Cardiac muscle cell (in vitro differentiated cells and primary cell): ENCODE measurements at places on chromosomes 16 and 17. TPM values are rescaled to one million over a fixed set of nuclear protein-coding genes. Genes with fewer than 3 reads are reported as not detected.
A peak's percentile ranks its signal among the peaks of the same experiment; 100 is the strongest.

TBC1D3G gene
- 0.32 and 3.6 TPM in 2 replicates for total RNA-seq

CES1 gene
- not detected in 2 replicates for total RNA-seq

CD300LB gene
- not detected in 2 replicates for total RNA-seq

GRCh38 chr16:48591976-48592375, 18.0 kb downstream of the N4BP1 start:
- H3K36me3 ChIP-seq = peaks cover 3% of the 10 kb centered on the region
- H3K27me3 ChIP-seq = no peaks in the 10 kb centered on the region
- DNase-seq = no peak
- no peak overlapping the region for H3K27ac ChIP-seq
- H3K4me3 ChIP-seq = no peak overlapping the region
- no peaks in the 10 kb centered on the region for H3K4me1 ChIP-seq

ITGAD gene
- not detected in 2 replicates for total RNA-seq

DNA sequence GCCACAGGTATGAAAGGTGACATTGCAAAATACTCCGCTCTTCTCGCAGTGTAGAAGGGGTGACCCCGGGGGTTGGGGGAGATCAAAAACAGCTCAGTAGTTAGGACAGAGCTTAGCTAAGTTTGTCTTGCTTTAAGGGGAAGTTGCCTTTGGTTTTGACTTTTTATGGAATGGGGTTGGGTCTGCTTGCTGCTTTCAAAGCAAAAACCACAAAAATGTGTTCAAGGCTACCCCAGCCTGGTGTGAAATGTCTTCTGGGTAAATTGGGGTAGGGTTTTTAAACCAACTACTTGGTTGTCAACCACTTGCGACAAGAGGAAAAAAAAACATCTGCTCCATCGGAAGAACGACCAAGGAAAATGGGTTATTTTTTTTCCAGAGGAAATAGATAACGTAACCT, 6.2 kb downstream of the FUS start:
- H3K27me3 ChIP-seq = no peaks in the 10 kb centered on the region
- H3K4me1 ChIP-seq = peaks cover 16% of the 10 kb centered on the region
- no peak overlapping the region for H3K27ac ChIP-seq
- H3K4me3 ChIP-seq = no peak overlapping the region

DNA sequence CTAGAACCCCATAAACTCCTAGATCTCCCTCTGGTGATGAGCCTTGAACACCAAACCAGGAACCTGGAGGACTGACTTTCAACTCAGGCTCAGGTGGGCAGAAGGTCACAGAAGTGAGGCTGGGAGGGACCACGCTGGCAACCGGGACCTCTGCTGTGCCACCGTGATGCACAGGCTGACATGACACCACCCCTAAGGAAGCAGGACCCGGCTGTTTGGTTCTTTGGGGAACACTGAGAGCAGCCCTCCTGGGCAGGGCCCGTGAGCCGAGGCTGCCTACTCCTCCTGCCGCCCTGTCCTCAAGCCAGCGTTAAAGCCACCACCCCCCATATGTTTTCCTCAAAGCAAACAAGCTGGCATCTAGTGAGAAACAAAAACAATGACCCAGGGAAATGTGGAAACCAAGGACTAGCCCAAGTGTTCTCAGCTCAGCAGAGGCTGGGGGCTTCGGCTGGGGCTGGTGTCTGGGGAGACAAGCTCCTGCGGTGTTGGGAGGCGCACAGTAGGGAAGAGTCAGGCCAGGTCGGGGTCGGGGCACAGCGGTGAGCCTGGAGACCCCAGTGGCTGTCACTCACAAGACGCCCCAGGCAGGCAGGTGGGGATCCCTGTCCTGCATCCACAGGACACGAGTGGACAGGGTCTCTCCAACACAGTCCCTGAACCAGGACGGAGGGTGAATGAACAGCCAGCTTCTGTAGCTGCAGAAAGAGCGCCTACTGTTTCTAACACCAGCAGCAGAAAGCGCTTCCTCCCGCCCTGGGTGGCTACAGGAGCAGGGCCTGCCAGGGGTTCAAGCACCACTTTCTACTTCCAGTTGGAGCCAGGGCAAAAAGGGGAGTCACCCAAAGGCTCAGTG, 1.7 kb downstream of the SMIM5 start:
- H3K27ac ChIP-seq = no peak overlapping the region
- no peak overlapping the region for H3K4me3 ChIP-seq
- H3K27me3 ChIP-seq = no peaks in the 10 kb centered on the region
- DNase-seq = no peak
- H3K4me1 ChIP-seq = peaks cover 30% of the 10 kb centered on the region

- no peak for DNase-seq
- no peak overlapping the region for H3K27ac ChIP-seq
- H3K36me3 ChIP-seq = no peaks in the 10 kb centered on the region
These were observed 22.8 kb downstream of the WSCD1 start for GRCh38 chr17:6092903-6093468.

CACNG1 gene
- total RNA-seq = not detected in 2 replicates

HCRT gene
- 1.3 TPM in 1 of 2 replicates, not detected in the other for total RNA-seq

- H3K36me3 ChIP-seq = no peaks in the 10 kb centered on the region
- no peak overlapping the region for H3K4me3 ChIP-seq
- no peaks in the 10 kb centered on the region for H3K27me3 ChIP-seq
- no peak for DNase-seq
- no peaks in the 10 kb centered on the region for H3K4me1 ChIP-seq
- H3K27ac ChIP-seq = no peak overlapping the region
These were observed 66.0 kb downstream of the CACNG3 start for GRCh38 chr16:24322106-24322505.

NPEPPS gene
- 55.8 and 75.0 TPM in 2 replicates for total RNA-seq

MLKL gene
- total RNA-seq = 0.18 and 0.32 TPM in 2 replicates

ADAM11 gene
- 72.3 and 116 TPM in 2 replicates for total RNA-seq

DNA sequence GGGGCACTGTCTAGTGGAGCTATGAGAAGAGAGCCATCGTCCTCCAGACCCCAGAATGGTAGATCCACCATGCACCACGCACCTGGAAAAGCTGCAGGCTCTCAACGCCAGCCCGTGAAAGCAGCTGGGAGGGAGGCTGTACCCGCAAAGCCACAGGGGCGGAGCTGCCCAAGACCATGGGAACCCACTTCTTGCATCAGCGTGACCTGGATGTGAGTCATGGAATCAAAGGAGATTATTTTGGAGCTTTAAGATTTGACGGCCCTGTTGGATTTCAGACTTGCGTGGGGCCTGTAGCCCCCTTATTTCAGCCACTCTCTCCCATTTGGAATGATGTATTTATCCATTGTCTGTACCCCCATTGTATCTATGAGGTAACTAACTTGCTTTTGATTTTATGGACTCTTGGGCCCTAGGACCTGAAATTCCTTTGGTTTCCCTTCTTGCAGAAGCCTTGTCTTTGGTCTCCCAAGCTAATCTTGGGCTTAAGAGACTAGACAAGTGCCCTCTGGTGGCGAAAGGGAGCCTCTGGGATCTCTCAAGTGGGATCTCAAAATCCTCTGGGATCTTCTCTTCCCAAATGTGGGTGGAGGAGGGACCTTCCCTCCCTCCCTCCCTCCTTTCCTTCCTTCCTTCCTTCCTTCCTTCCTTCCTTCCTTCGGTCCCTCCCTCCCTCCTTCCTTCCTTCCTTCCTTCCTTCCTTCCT, 58.2 kb upstream of the HAPSTR1 start:
- H3K27me3 ChIP-seq = no peaks in the 10 kb centered on the region
- DNase-seq = peak; percentile 83
- no peaks in the 10 kb centered on the region for H3K36me3 ChIP-seq

GRCh38 chr16:85608515-85608885, 4.6 kb upstream of the GSE1 start:
- no peak overlapping the region for H3K4me3 ChIP-seq
- H3K27me3 ChIP-seq = no peaks in the 10 kb centered on the region
- H3K36me3 ChIP-seq = no peaks in the 10 kb centered on the region
- peaks cover 48% of the 10 kb centered on the region for H3K4me1 ChIP-seq

RNU2-1 gene
- not detected in 2 replicates for total RNA-seq

NATD1 gene
- total RNA-seq = 22.3 and 28.4 TPM in 2 replicates

DNA sequence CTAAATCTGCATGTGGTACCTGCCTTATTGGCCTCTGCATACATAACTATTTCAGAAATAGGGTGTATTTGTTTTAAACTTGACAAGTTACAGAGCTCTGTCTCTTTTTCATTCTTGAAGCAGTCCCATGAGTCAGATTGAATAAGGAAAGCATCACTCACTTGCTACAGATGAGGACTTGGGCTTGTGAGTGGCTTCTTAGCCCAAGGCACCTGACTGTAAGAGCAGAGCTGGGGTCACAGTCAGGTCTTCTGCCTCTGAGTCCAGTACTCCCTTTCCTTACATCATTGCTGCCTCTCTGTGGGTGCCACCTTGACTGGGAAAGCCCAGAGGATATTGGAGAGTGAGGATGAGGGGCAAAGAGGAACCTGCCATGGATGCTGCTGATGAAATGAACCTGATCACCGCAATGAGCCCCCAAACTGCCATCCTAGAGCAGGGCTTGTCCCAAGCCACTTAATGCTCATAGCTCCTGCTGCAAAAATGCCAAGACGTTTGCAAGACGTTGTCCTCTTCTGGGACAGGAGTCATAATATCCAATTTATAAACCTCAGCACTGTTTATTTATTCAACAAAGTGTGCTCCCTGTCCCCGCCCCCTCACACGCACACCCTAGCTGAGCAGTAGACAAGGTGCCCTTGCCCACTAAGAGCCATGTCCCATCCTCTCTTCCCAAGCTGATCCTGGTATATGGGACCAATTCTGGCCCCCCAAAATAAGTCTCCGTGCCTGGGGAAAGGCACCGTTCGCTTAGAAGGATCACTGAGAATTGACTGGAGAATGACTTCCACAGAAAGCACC, 74.1 kb downstream of the CCDC182 start:
- no peak for DNase-seq
- no peaks in the 10 kb centered on the region for H3K27me3 ChIP-seq
- no peaks in the 10 kb centered on the region for H3K36me3 ChIP-seq
- no peak overlapping the region for H3K4me3 ChIP-seq
- H3K27ac ChIP-seq = no peak overlapping the region
- peaks cover 6% of the 10 kb centered on the region for H3K4me1 ChIP-seq

- H3K36me3 ChIP-seq = peaks cover 3% of the 10 kb centered on the region
- H3K4me3 ChIP-seq = peak overlapping the region; percentile 76
- H3K27me3 ChIP-seq = no peaks in the 10 kb centered on the region
- no peak for DNase-seq
- peak overlapping the region; percentile 97 for H3K27ac ChIP-seq
These were observed 790 bp downstream of the NCBP3 start for GRCh38 chr17:3845291-3845620.

KRT23 gene
- not detected in 2 replicates for total RNA-seq

DNA sequence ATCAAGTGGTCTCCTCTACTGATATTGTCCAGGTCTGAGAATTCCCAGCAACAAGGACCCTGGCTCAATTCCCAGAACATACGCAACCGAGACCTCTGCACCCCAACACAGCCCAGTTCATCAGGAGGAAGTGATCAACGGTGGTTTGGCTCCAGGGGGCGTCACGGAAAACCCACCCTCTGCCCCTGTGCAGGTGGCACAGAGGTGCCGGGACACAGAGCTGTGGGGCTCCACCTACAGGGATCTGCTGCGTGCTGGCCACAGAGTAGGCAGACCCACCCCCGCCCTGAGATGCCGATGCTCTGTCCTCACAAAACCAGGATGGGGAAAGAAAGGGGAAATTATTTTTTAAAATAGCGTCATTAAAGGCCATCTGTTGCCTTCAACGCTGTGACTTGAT, 69.6 kb downstream of the LMF1 start:
- H3K27ac ChIP-seq = no peak overlapping the region
- no peaks in the 10 kb centered on the region for H3K27me3 ChIP-seq
- H3K4me3 ChIP-seq = no peak overlapping the region
- no peak for DNase-seq

- H3K4me3 ChIP-seq = no peak overlapping the region
- H3K36me3 ChIP-seq = peaks cover 6% of the 10 kb centered on the region
- no peaks in the 10 kb centered on the region for H3K27me3 ChIP-seq
- no peak for DNase-seq
- no peaks in the 10 kb centered on the region for H3K4me1 ChIP-seq
These were observed 163.9 kb downstream of the ZFHX3 start for GRCh38 chr16:72884037-72884436.

ZPBP2 gene
- not detected in 2 replicates for total RNA-seq

GCGR gene
- total RNA-seq = 0.15 TPM in 1 of 2 replicates, not detected in the other

STAC2 gene
- 0.21 and 0.56 TPM in 2 replicates for total RNA-seq

KCNJ2 gene
- total RNA-seq = 0.14 and 0.66 TPM in 2 replicates

DNA sequence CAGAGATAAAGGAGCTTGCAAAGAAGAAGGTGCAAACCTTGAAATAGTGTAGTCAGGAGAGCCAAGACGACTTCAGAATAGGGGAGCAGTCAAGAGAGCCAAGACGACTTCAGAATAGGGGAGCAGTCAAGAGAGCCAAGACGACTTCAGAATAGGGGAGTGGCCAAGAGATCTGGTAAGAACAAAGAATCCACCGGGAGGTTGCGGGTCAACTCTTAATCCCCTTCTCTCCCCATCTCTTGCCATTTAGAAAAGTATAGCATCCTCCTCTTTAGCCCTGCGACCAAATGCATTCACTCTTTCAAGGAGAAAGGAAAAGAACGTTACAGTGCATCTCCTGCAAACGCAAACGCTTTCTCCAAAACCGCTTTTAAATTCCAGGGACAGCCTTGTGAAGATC, 713 bp downstream of the KNOP1 start:
- H3K27me3 ChIP-seq = no peaks in the 10 kb centered on the region
- peak overlapping the region; percentile 96 for H3K4me3 ChIP-seq
- H3K27ac ChIP-seq = peak overlapping the region; percentile 55
- peaks cover 6% of the 10 kb centered on the region for H3K4me1 ChIP-seq

GRCh38 chr17:71104225-71104624, 934.9 kb downstream of the KCNJ2 start:
- H3K4me1 ChIP-seq = no peaks in the 10 kb centered on the region
- no peak overlapping the region for H3K4me3 ChIP-seq
- H3K27me3 ChIP-seq = no peaks in the 10 kb centered on the region
- H3K36me3 ChIP-seq = no peaks in the 10 kb centered on the region
- H3K27ac ChIP-seq = no peak overlapping the region

GRCh38 chr16:28554634-28555423, 1.1 kb downstream of the SGF29 start:
- H3K27ac ChIP-seq = no peak overlapping the region
- DNase-seq = no peak
- peaks cover 3% of the 10 kb centered on the region for H3K4me1 ChIP-seq
- no peaks in the 10 kb centered on the region for H3K27me3 ChIP-seq
- no peaks in the 10 kb centered on the region for H3K36me3 ChIP-seq

TRAPPC1 gene
- 92.0 and 110 TPM in 2 replicates for total RNA-seq

ALOX12 gene
- total RNA-seq = 0.85 and 1.7 TPM in 2 replicates

DNA sequence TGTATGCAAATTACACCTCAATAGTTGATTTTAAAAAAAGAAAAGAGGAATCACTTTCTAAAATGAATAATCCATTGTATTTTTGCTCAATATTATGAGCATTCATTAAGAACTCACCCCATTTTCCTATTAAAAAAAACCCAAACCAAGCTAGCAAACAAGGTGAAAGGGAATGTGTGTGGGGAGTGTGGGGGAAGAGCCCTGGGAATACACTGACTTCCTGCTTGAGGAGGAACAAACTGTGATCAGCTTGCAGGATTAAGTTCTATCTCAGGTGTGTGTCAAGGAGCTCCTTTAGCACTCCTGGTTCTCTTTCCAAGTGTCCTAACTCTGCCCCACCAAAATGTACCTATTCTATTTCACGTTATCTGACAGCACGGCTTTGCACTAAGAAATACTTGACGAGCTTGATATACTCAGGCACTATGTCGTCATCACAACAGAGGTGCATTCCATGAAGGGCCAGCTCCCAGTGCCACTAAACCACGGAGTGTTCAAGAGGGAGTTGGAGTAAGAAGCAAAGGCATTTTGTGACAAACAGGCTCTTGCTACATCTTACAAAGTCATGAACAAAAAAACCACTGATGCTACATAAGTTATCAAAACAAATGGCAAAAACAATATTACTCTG, 73.2 kb downstream of the MYH10 start:
- H3K27me3 ChIP-seq = no peaks in the 10 kb centered on the region
- H3K27ac ChIP-seq = peak overlapping the region; percentile 72
- H3K4me1 ChIP-seq = peaks cover 17% of the 10 kb centered on the region

HASPIN gene
- total RNA-seq = 2.4 and 10.8 TPM in 2 replicates

ERN2 gene
- 0.11 and 0.54 TPM in 2 replicates for total RNA-seq

KRTAP4-5 gene
- total RNA-seq = not detected in 2 replicates

GRCh38 chr17:55454906-55455474, 33.4 kb upstream of the MMD start:
- H3K4me1 ChIP-seq = peaks cover 10% of the 10 kb centered on the region
- no peak overlapping the region for H3K4me3 ChIP-seq
- no peak overlapping the region for H3K27ac ChIP-seq
- DNase-seq = peak; percentile 87
